ENCODE measurements at places on chromosomes 3 and 15.

DNA sequence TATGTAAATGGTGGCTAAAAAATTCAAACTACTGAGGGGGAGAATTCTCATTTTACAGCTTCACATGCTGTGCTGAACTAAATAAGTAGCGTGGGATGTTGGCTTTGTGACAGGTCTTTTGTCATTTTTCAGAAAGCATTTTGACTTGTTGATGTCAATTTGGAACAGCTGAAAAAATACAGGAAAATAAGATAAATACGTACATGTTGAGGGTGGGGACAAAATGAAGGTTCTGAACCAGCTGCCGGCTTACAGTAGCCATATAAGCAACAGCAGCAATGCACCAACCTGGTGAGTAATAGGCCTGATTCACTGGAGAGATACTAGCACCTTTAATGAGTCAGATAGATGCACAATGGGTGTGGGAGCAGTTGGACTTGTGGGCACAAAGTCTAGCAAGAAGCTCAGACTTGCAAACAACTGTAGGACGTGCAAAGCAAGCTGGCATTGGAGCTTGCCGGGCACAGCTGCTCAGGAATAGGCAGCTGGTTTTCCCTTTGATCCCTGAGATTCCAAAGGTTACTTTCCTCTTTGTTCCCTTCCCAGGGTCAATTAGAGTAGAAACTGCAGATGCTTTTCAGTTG lies 12.9 kb downstream of the B3GNT5 start:
- DNase-seq, result no peak

- no peak for DNase-seq
Measured at GRCh38 chr3:159904455-159904854, 84.2 kb upstream of the IL12A start.

- no peak for DNase-seq
Measured at GRCh38 chr3:12870942-12871341, 29.6 kb upstream of the RPL32 start.

GRCh38 chr3:61637088-61638051 lies 76.0 kb downstream of the PTPRG start:
- DNase-seq, result no peak

DNA sequence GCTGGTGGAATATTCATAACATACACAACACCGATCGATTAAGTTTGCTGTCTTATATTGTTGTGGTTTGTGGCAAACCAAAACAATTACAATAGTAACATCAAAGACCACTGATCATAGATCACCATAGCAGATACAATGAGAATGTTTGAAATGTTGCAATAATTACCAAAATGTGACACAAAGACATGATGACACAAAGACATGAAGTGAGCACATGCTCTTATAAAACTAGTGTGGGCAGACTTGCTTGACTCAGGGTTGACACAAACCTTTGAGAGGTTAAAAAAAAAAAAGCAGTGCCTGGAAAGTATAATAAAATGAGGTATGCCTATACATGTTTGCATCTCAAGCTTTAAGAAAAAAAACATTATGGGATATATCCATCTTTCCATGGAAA lies 130.3 kb downstream of the NR1I2 start:
- DNase-seq, result no peak

- DNase-seq, result no peak
Measured at GRCh38 chr15:51796847-51797401, 32.5 kb upstream of the TMOD3 start.

DNA sequence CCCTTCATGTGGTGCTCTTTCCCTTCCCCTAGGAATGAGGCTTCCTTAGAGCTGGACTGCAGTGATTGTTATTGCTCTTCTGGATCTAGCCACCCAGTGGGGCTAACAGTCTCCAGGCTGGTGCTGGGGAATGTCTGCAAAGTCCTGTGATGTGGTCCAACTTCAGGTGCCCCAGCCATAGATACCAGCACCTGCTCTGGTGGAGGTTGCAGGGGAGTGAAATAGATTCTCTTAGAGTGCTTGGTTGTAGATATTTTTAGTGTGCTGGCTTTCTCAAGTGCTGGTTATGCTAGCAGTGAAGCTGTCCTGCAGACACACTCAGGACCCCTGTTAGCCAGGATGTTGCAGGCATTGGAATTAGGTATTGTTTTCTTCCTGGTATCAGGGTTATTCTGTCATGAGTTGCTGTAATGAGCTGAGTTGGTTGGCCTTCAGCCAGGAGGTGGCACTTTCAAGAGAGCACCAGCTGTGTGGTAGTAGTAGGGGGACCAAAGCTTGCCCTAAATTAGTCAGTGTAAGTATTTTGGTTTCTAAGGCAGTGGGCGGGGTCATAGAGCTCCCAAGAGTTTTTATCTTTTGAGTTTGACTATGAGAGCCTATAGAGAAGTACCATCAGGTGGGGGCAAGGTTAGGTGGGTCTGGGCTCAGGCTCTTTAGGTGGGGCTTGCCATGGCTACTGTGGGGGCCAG lies 317.5 kb upstream of the SGO1 start:
- DNase-seq, result no peak

GRCh38 chr3:107704477-107704876 lies 181.7 kb downstream of the BBX start:
- DNase-seq, result no peak

DNA sequence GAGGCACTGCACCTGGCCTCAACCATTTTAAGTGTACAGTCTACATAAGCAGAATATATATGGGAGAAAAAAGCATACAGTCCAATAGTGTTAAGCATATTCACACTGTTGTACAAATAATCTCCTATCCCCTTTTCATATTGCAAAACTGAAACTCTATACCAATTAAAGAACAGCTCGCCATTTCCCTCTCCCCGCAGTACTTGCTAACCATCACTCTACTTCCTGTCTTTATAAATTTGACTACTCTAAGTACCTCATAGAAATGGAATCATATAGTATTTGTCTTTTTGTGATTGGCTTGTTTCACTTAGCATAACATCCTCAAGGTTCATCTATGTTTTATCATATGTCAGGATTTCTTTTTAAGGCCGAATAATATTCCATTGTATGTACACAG lies 21.6 kb upstream of the TASOR start:
- DNase-seq, result no peak

- DNase-seq, result no peak
Measured at GRCh38 chr15:89469426-89470096, 26.8 kb downstream of the RHCG start.

DNA sequence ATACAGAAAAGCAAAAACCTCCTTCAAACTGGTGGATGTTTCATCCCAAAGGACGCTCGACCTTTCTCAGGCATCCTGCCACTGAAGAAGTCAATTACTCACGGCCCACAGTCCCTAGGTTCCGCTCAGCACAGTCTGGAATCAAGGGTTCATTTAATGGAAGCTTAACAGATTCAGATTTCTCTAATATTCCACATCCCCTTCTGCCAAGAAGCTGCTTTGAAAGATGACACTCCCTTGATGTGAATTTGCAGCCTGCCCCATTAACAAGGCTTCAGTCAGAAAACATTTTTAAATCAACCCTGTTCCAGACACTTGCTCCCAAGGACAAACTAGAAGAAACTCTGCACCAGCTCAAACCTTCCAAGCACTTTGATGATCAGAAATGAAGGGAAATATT lies 81.2 kb downstream of the LIPC start:
- DNase-seq, result no peak

DNA sequence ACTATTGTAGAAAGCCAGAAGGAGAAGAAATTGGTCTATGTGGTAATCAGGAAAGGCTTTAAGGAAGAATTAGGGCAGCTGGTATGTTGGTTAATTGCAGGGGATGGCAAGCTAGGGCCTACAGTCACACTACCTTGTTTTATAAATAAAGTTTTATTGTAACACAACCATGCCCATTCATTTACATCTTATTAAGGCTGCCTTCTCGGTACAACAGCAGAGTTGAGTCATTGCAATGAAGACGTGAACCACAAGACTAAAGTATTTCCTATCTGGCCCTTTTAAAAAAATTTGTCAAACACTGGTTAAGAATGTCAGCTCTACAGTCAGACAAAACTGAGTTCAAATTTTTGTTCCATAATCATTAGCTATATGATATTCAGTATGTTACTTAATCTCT lies 8.3 kb downstream of the SERPINI1 start:
- DNase-seq, result no peak

GRCh38 chr3:122085673-122086072 lies 30.5 kb downstream of the CD86 start:
- DNase-seq, result no peak

GRCh38 chr3:187975561-187976364 lies 178.2 kb upstream of the LPP start:
- DNase-seq, result no peak

- DNase-seq, result no peak
Measured at GRCh38 chr3:57544181-57545125, at the start of gene DNAH12. Gene DNAH12, minus strand, starts transcription at chr3:57544344. Its CDS starts 1,474 bp downstream, at chr3:57542870.

GRCh38 chr3:159830523-159831154 lies 158.0 kb upstream of the IL12A start:
- DNase-seq, result no peak

GRCh38 chr3:16439163-16439847 lies 74.2 kb downstream of the RFTN1 start:
- DNase-seq, result no peak

GRCh38 chr3:31240466-31240865 lies 292.3 kb upstream of the STT3B start:
- no peak for DNase-seq

DNA sequence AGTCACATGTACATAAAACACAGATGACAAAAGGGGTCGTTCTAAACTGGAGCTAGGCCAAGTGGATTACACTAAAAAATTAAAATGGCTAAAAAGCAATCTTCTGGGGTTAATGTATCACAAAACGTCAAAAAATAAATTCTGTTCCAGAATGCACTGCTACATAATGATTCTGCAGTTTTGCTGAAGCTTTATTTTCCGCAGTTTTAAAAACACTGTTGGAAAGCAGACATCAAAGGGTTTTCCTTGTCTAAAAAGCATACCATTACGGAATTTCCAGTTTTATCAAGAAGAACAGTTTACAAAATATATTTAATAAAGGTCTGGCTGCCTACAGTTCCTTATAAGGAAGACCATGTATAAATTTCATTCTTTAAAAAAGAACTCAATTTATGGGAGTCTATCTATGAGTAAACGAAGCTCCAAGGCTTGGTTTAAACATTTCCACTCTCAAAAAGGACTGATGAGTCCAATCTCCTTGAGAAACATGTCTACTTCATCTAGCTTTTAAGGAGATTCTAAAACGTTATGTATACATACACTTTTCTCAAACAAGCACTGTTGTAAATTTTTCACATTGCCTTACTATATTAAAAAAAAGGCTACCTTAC lies 1.3 kb downstream of the DMXL2 start:
- DNase-seq, result no peak

GRCh38 chr15:95025924-95026728 lies 794.8 kb downstream of the MCTP2 start:
- no peak for DNase-seq

- DNase-seq, result no peak
Measured at GRCh38 chr3:17009826-17010225, 125.1 kb downstream of the PLCL2 start.

- no peak for DNase-seq
Measured at GRCh38 chr3:177746337-177746933, 549.2 kb upstream of the TBL1XR1 start.

GRCh38 chr3:32420126-32421038 lies 28.7 kb downstream of the CMTM7 start:
- DNase-seq, result no peak

- DNase-seq, result no peak
Measured at GRCh38 chr3:136982520-136983138, 24.8 kb downstream of the IL20RB start.

GRCh38 chr15:58413253-58413652 lies 18.5 kb upstream of the LIPC start:
- DNase-seq, result no peak

GRCh38 chr15:40565333-40566238 lies 744 bp upstream of the CCDC32 start:
- no peak for DNase-seq

DNA sequence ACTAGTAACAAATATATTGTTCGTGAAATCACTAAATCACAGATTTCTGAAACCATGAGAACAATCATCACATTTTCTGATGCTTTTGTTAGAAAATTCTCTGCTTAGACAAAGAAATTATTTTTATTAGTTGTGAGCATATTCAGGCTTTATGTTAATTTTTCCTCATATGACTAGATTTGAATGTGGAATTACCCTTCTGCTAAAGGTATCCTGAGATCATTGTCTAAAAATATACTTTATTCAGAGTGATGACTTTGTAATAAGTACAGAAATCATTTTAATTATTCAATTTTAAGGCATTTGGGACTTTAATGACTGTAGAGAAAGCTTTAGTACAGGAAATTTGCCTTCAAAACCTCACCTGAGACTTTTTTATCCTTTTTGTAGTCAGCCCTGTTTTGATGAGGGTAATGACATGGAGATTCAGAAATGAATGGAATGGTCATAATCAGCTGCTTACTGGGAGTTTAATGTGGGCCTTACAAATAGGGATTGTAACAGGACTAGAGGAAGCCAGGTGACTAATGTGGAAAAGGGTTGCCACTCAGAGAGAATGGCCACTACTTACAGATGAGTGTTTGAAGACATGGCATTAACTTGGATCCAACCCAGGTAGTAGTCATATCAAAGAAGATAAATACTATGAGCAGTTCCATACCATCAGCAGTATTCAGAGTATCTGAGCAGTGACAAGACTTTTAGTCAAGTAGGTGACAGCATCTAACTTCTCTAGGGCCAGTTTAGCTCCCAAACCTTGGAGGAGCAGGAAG lies 148.3 kb downstream of the MBNL1 start:
- DNase-seq, result no peak

DNA sequence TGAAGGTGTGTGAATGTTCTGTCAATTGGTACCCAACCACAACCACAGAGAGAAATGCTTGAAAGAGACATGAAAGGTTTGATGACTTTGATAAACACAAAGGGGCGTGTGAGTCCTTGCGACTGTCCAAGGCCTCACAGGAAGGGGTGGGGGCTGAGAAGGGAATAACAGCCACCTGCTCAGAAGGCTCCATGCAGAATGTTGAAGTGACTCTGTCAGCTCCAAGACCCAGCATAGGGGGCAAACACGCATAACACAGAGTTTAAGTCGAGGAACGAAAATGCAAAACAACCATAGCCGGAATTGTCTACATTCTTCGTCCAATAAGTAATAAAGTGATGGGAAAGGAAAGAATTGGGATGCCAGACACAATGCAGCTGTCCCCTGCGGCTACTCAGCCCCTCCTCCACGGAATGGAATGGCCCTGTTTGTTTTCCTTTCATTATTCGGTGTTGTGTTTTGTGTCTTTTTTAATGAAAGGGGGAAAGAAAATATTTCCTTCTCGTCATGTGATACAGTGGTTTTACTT lies 19.9 kb downstream of the TMEM212 start:
- no peak for DNase-seq
